ENCODE measurements at places on chromosomes 11 and 22.

- no peak for DNase-seq
Observed at GRCh38 chr22:46815896-46816731, 53.7 kb downstream of the TBC1D22A start.

GRCh38 chr22:21921729-21922128 lies 30.9 kb downstream of the PPM1F start:
- no peak for DNase-seq

DNA sequence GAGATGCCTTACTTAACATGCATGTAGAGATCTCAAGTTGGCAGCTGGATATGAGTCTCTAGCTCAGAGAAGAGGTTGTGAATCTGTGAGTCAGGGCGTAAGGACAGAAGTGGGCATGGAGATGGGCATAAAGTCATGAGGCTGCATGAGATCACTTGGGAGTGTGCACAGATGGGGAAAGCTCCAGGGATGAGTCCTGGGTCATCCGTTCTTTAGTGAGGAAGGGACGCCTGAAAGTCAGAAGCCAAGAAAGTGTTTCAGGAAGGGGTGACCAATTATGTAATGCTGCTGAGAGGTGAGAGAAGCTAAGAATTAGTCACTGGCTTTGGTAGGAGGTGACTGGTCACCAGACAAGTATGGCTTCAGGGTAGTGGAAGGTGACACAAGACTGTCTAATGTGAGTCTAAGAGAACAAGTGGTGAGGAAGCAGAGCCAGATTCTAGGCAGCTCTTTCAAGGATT lies 6.7 kb downstream of the ACP2 start:
- no peak for DNase-seq

DNA sequence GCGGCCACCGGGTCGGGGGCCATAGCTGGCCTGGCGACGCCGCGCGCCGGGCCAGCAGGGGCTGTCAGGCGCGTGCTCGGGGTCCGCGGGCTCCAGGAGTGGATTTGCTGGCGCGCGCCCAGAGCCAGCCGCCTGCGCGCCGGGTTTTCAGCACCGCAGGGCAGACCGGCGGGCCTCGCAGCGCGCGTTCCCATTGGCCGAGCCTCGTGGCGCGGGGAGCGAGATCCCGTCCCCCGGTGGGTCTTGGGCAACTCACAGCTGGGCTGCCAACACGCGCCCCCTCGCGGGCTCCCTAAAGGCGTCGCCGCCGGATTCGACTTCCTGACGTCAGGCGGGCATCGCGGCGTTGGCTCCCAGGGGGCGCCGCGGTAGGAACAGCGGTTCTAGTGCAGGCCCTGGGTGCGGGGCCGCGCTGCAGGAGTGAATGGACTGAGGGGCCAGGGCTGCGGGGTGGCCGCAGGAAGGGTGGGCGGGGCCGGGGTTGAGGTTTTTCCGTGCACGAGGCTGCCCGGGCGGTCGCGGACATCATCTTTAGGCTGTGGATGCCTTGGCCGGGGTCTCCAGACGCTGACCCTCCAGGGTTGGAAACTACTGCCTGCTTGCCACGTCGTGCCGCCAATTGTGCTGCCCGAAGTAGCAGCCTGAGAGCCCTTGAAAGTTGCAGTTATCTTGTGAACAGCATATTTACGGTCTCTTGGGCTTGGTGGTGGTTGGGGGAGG lies at the start of gene FADS1:
Gene FADS1, minus strand, starts transcription at position 268 of the 720 bp plus-strand sequence. Its CDS starts 74 bp downstream, at position 194.
- no peak for DNase-seq

DNA sequence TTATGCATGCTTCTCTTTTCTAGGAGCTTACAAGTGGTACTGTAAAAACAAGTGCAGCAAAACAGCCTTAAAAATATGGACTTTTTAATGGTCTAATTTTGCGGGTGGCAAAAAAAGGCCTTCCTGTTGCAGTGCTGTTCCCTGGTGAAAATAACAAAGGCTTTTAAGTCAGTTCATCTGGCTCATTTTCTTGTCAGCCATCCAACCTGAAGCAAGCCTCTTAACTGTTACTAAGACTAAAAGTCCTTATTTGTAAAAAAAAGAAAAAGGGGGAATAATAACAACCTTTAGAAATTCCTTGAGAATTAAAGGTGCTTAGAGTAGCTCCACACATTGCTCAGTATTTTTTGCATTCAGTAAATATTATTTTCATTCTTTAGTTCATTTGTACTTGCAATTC lies 200.5 kb upstream of the CHORDC1 start:
- no peak for DNase-seq

DNA sequence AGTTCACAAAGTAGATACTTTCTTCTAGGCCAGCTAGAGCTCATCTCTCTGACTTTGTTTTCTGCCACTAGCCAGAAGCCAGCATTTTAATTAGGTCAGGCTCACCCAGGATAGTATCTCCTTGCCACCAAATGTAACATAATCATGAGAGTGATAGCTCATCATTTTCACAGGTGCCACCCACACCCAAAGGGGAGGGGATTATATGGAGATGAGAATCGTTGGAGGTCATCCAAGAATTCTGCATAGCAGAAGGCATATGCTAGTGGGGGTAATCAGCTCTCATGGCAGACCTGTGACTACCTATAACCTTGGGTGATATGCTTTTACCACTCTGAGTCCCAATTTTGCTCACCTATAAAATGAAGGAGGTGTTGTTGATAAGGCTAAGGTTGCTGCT lies 523.0 kb downstream of the METTL15 start:
- DNase-seq = no peak

GRCh38 chr22:49810363-49811019 lies 17.2 kb downstream of the BRD1 start:
- DNase-seq = no peak

DNA sequence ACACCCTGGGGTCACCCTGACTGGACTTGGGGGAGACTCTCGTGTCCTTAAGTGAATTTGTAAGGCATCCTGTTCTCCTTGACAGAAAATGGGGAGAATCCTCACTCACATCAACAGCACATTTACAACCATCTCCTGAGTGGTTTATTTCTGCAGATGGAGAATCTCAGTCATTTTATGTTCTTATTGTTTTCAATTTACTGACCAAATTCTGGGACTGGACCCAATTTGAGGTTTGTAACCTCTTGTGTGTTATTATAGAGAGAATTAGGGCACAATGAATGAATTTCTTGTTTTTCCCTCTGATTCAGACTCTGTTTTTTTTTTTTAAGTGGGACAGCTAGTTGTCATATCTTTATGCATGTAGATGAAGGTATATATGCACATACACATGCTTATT lies 104.9 kb downstream of the ADAMTS15 start:
- no peak for DNase-seq
